ENCODE measurements at places on chromosomes 1 and 21.

DNA sequence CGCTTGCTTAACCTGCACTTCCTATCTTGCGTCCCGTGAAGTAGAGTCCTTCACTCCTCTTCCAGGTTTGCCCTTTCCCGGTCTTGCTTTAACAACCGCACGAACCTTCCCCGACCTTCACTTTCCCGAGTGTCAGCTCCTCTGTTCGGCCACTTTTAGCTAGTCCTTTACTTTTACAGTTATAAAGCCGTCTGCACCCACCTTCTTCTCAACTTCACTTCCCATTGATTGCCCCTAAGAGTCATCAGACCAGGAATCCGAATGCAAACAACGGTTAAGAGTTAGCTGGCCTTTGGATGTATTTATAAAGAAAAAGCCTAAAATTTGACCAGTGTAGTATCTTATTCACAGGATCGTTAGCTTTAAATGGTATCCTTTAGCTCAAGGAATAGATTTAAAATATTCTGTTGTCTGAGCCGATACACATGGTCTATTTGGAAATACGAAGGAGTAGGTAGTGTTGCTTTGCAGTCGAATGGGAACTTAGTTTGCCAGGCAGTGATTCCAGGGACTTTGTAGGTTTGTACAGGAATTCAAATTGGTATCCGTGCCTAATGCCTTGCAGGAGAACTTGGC, 1.4 kb downstream of the PPP2R5A start:
- DNase-seq: no peak

DNA sequence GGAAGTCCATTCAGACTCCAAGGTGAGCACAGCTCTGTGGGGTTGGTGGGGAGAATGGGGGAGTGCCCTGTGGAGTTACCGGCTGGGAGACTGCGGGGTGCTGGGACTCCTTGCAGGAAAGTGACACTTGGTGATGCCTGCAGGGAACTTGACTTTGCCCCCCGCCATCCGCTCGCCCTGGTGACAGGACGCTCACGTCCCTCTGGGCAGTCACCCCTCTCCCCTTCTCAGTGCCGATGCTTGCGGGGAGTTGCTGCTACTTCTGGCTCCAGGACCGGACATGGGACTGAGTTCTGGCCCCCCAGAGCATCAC, 209.5 kb upstream of the C1orf174 start:
- DNase-seq: no peak

DNA sequence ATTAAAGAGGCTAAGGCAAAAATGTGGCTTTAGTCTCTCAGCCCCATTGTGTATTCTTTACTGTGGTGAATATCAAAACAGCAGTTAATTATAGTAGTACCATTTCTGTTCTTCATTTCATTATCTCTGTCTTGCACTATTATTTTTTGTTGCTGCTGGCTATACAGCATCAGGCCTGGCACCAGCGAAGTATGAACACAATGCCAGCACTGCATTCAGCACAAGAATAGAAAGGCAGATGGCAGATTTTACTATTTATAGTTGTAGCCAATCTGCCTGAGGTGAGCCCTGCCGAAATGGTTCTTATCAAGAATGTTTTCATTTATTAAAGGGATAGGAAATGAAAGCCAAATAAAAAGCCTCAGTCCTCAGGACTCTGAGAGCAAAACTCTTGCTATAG, 72.1 kb downstream of the GPR52 start:
- no peak for DNase-seq

DNA sequence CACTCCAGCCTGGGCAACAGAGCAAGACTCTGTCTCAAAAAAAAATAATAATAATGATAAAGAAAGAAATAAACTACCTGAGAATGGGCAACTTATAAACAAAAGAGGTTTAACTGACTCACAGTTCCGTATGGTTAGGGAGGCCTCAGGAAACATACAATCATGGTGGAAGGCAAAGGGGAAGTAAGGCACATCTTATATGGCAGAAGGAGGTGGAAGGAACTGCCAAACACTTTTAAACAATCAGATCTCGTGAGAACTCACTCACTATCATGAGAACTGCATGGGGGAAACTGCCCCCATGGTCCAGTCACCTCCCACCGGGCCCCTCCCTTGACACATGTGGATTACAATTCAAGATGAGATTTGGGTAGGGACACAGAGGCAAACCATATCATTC, 6.3 kb upstream of the EGLN1 start:
- no peak for DNase-seq

GRCh38 chr1:241086686-241087085, 270.3 kb downstream of the RGS7 start:
- DNase-seq: no peak

GRCh38 chr1:172429331-172430127, 9.0 kb downstream of the C1orf105 start:
- no peak for DNase-seq

DNA sequence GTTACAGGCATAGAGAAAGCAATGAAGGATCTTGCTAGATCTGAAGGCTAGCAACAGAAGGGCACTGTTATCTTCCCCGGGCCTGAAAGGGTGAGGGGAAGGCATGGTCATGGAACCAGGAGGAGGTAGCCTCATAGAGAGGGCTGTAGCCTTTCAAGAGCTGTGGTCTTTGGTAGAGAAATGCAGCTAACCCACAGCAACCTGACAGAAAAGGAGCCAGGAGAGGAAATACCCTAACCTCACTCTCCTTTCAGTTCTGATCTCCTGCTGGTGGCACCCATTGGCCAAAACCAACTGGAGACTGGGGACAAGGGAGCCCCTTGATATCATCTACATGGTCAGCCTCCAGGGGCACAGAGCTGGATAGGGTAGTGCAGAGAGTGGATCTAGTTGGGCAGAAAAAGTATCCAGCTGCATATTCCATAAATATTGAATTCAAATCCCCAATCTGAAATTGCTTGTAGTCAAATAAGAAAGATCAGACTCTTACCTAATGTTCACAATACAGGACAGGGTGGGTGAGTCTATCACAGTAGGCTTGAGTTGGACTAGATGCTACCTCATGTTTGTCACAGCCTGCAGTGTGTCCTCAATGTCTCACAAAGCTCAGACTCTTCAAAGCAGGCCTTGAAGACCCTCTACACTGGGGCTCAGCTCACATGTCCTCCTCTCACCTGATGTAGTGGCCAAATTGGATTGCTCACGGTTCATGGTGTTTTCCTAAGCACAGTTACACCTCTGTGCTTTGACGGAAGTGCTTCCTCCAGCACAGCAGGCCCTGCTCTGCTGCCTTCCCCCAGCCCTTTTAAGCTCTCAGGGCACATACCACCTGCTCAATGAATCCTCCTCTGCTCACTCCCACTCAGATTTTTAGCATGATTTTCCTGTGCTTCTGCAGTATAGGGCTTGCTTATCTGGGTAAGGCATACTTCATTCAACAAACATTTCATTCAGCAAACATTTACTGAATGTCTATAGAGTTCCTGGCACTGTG, 74.1 kb upstream of the JUN start:
- no peak for DNase-seq

DNA sequence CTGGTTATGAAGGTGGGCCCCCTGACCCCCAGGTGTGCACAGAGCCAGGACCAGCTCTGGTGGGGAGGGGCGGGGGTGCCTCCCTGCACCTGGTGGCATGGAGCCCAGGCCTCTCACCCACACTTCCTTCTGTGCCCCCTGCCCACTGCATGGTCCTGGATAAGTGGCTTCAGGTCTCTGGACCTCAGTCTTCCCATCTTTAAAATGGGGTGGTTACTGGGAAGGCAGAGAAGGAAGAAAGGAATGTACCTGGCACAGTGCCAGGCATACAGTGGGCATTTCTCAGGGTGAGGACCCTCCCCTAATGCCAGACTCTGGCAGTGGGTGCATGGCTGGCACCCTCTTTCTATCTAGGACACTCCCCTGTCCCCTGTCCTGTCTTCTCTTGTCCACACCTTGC, 7.5 kb downstream of the CLCNKA start:
- DNase-seq: no peak

- no peak for DNase-seq
Measured at GRCh38 chr1:86303041-86303690, 93.0 kb downstream of the ODF2L start.

GRCh38 chr1:157960773-157961172, 32.7 kb upstream of the KIRREL1 start:
- no peak for DNase-seq

DNA sequence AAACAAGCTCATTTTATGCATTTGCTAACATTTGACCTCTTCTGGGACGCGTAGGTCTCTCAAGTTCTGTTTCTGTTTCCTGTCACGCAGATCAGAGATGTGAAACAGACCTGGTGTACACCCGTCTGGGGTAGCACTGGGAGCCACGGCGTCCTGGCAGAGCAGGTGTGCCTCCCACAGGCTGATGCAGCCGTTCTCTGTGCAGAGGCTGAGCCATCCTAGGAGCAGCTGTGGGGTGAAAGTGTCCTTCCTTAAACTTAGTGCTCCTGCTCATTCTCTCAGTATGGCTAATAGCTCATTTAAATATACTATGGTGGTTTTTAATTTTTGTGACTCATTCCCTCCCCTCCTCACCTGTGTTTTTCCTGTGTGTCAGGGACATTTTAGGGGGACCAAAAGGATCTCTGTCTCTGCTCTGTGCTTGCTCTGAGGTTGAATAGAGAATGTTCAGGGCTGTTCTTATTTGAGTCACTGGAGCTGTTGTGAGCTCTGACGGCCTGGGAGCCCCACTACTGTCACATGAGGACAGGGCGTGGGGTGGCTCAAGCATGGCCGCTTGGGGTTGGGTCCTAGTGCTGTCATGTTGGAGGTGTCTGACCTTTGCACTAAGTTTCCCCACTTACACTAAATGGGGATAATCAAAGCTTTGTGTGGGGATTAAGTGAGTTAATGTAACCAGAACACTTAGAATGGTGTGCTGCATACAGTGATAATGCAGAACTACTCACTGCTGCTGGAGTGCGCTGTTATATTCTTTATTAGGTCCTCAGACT, 43.0 kb downstream of the GALNT2 start:
- no peak for DNase-seq

DNA sequence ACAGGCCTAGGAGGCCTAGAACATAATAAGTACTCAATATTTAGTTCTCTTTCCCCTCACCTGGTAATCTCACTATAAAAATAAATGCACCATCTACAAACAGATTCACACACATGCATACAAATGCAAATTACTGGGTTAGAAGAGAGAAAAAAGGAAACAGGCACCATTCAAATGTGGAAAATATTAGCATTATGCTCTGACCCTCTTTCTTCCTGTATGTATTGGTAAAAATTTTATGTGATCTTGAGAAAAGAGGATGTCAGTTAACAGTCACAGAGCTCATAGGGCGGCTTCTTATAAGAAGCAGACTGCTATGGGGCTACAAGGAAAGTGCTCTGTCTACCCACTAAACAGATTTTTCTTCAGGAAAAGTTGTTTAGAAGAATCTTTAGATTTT, 565.4 kb downstream of the LMO4 start:
- DNase-seq: no peak

- no peak for DNase-seq
Measured at GRCh38 chr1:197769287-197769686, 6.0 kb downstream of the DENND1B start.

GRCh38 chr1:36693603-36694002, 210.9 kb upstream of the CSF3R start:
- DNase-seq: no peak

- no peak for DNase-seq
Measured at GRCh38 chr1:19065526-19066247, 109.2 kb upstream of the IFFO2 start.

GRCh38 chr1:241362350-241362749, 5.3 kb upstream of the RGS7 start:
- DNase-seq: no peak

DNA sequence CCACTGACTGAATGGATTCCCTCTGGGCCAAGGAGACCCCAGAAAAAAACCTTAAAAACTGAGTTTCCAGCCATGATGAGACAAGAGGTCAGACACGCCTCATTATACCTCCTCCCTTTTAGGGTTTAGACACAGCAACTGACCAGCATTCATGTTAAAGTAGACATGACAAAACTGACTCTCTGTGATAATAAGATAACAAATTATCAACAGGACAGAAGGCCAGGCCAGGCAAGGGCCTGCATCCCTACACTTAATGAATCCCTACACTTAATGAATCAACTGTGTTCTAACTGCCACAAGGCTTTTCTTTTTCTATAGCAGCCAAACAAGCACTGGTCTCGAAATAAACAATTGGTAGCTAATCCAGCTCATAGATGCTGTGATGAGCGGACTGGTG, 33.3 kb upstream of the FAM89A start:
- DNase-seq: no peak

GRCh38 chr21:42381347-42381984, 14.4 kb downstream of the TMPRSS3 start:
- no peak for DNase-seq

GRCh38 chr1:52127181-52128180, 14.4 kb upstream of the ZFYVE9 start:
- DNase-seq: no peak

DNA sequence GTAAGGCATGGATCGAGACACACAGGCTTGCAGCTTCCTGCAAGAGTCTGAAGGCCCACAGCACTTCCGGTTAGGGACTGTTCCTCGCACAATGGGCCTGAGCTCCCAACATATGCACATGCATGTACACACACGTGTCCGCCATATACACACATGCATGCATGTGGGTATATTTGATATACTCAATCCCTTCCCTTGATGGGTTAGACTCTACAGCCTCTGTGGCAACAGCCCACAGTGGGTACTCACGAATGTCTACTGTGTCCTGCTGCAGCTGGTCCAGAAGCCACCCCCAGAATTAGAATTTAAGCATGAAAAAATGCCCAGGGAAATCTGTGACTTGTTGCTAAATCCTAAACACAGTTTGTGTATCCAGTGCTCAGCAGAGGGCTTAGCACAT, 9.9 kb downstream of the F3 start:
- no peak for DNase-seq

DNA sequence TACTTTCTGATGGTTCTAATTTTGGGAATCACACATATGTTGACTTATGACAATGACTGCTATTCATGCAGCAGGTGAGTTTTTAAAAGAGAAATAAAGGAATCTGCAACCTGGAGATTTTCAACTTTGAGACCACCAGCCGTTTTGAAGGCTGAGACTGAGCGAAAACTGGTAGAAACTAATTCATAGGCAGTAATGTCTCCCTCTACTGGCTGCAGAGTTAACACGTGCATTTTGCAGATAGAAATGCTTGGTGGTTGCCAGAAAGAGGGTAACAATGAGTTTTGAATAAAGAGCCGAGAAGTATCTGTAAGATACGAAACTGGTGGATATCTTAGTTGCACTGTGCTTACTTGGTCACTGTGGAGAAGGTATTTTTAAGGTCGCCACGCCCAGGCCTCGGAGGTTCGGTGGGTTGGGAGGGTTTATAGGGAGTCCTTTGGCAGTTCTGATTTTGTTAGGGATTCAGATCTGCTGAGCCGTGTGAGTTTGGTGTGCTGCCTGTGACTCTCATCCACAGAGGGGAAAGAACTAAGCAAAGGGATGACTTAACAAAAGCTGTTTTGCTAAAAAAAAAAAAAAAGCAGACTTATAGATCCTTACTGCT, 83.0 kb downstream of the RYR2 start:
- DNase-seq: no peak

GRCh38 chr1:198167436-198167934, 10.7 kb downstream of the NEK7 start:
- DNase-seq: no peak
